Fibroblast of the aortic adventitia (primary cell): ENCODE measurements at places on chromosomes 16 and 17.

DNA sequence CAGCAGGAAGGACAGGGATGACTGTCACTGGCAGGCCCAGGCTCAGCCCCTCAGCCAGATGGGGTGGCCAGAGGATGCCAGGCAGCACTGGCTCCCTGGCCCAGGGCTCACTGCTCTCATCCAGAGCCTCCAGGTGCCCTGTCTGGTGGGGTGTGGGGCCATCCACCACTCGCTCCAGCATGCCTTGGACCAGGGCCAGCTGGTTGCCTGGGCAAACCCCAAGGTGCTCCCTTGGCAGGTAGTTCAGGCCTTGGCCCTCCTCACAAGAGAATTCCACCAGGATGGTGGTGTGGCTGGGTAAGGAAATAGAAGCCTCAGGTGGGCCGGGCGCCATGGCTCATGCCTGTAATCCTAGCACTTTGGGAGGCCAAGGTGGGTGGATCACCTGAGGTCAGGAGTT lies 29.4 kb downstream of the LGALS9 start:
- no peak for DNase-seq

DNA sequence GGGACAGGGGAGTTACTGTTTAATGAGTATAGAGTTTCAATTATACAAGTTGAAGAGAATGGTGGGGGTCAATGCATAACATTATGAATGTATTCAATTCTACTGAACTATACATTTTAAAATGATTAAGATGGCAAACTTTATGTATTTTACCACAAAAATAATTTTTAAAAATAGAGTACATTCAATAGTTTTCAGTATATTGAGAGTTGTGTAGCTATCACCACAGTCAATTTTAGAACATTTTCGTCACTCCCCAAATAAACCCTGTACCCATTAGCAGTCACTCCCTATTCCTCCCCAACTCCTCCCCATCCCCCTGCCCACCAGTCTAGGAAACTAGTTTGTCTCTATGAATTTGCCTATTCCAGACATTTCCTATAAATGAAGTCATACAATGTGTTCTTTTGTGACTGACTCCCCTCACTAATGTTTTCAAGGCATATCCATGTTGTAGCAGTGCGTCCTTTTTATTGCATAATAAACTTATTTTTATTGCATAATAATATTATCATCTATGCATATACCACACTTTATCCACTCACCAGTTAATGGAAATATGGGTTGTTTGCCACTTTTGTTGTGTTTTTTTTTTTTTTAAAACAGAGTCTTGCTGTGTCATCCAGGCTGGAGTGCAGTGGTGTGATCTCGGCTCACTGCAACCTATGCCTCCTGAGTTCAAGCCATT lies 52.5 kb upstream of the ERN1 start:
- DNase-seq: no peak

DNA sequence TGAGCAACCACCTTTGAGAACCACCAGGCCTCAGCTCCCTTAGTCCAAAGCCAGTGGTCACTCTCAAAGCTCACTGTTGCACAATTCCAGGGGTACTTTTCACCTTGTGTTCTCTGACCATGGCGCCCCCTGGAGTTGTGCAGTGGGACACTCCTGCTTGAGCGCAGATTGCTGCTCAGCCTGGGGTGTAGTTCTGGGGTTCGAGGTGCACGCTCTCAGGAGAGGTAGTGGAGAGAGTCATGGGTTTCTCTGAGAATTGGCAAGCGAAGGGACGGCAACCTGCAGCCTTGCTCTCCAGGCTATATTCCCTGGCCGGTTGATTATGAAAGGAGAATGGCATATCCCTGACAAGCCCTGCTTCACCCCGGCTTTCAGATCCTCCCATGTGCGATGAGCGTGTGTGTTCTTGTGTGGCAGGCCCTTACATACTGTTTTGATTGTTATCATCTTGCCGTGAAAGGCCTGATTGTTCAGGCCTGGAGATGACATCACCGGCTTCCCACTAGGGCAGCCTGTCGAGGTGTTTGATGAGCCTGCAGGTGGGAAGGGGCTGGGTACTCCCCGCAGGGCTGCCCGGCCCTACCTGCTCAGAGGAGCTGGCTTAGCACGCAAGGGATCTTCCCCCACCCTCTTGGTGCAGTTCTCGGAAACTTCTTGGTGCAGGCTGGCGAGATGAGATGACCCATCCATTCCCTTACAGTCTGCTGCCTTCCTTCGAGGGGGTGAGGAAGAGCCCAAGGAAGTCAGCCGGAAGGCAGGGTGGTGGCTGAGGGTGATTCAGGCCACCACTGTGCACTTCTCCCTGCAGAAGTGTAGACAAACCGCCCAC lies 431.2 kb downstream of the SLC39A11 start:
- DNase-seq: no peak

DNA sequence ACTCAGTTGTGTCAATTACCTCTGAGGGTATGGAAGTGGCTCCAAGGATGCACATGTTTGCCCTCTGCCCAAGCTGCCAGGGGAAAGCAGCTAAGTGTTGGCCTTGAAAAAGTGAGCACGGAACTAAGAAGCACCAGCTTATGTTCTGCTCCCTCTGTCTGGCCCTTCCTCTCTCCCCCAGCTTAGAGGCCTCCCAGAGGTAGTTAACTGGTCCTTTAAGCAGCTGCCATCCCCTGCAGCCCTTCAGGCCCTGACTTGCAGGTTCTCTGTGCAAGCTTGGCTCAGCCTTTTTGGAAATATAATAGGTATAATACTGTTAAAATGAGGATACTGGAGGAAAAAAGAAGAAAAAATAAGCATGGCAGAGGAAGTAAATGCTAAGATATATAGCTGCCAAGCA lies 7.0 kb upstream of the UBE2Z start:
- no peak for DNase-seq

DNA sequence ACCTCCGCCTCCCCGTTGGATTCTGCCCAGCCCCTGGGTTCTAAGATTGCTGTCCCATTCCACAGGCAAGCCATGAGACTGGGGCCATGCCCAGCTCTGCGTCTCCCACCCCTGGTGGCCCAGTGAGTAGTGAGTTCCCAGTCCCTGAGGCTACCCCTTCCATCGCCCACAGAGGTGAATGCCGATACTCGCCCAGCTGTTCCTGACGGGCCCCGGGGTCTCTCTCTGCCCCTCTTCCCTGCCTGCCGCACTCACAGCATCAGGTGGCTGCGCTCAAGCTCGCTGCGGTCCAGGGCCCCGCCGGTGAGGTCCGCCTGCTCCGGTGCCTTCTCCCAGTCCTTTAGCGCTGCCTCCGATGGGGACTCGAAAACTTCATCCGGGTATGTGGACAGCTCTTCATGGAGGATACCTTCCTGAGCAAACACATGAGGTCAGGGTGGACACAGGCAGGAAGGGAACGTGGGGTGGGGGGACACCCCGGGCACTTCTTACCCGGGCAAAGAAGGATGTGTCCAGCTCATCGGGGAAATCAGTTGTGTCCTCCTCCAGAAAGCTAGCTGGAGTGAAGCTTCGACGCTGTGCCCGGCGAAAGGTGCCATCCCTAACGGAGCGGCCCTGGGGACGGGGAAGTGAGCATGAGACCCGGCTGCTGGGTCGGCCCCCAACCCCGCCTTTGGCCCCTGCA lies 8.8 kb downstream of the SNRNP25 start:
- DNase-seq: no peak

GRCh38 chr17:6548578-6549330 lies 7.6 kb downstream of the PITPNM3 start:
- no peak for DNase-seq
